Airway epithelial cell (primary cell): ENCODE measurements at places on chromosomes 1 and 21. TPM values are rescaled to one million over a fixed set of nuclear protein-coding genes. Genes with fewer than 3 reads are reported as not detected.

The OPTC gene
- not detected in 2 replicates for total RNA-seq

The SELE gene
- total RNA-seq, result not detected in 2 replicates

The RYR2 gene
- total RNA-seq, result under 0.01 TPM in 1 of 2 replicates, not detected in the other

The CFHR5 gene
- total RNA-seq, result not detected in 2 replicates

The ATG4C gene
- total RNA-seq, result 5.0 and 5.1 TPM in 2 replicates

The EFCAB7 gene
- 2.0 and 3.4 TPM in 2 replicates for total RNA-seq

The GPR25 gene
- not detected in 2 replicates for total RNA-seq

The LAMC2 gene
- total RNA-seq, result 835 and 929 TPM in 2 replicates

The EXTL1 gene
- total RNA-seq, result not detected in 2 replicates
